ENCODE measurements at places on chromosomes 4 and X. TPM values are rescaled to one million over a fixed set of nuclear protein-coding genes. Genes with fewer than 3 reads are reported as not detected.
A peak's percentile ranks its signal among the peaks of the same experiment; 100 is the strongest.

Gene CSN1S1
- not detected for total RNA-seq

Gene SLC38A5
- 5.3 TPM for total RNA-seq

Gene GRK4
- 11.4 TPM for total RNA-seq

Gene NXF2B
- total RNA-seq: not detected

Gene SASH3
- 2.3 TPM for total RNA-seq

Gene ETDC
- total RNA-seq: not detected

Gene CXCL9
- total RNA-seq: 0.68 TPM

Gene MAGEA10
- total RNA-seq: not detected

Gene UNC5C
- total RNA-seq: 2.1 TPM

Gene CNKSR2
- 1.0 TPM for total RNA-seq

GRCh38 chr4:16158504-16158852, 67.8 kb downstream of the TAPT1 start:
- DNase-seq: no peak

DNA sequence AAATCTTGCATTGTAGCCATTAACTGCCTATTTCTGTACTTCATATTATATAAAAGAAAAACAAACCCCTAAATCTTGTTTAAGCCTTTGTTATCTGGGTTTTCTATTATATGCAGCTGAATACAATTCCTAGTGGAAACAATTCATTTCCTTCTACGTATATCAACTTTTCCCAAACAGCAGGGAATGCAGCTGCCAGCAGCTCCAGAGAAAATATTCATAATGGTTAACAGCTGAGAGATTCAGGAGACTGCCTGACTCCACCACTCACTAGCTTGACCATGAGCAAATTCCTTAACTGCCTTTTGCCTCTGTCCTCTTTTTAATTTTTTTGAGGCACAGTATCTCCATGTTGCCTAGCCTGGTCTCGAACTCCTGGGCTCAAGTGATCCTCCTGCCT, 146.2 kb downstream of the SPATA18 start:
- no peak for DNase-seq

GRCh38 chrX:13305108-13305507, 14.7 kb downstream of the ATXN3L start:
- no peak for DNase-seq

GRCh38 chrX:136251041-136251991, at the start of gene MAP7D3:
MAP7D3 (minus strand) TSS chrX:136251400; CDS start chrX:136251358, 42 bp downstream.
- DNase-seq: peak; percentile 71

DNA sequence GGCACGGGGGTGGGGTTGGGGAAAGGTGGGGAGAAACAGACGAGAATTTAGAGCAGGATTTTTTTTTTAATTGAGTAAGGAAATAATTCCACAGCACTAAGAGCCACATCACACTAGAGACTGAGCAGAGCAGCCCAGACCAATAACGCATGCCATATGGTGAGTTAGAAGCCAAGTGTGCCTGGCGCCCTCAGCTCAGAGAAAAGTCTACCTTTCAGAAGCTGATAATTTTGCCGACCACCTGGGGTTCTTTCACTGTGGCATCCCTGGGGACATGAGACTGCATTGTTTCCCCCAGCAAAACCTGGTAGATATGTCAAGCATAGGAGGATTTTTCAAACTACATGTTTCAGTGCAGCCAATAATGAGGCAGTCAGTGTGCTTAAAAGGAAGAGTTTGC, 516.8 kb downstream of the SMARCA1 start:
- no peak for DNase-seq

DNA sequence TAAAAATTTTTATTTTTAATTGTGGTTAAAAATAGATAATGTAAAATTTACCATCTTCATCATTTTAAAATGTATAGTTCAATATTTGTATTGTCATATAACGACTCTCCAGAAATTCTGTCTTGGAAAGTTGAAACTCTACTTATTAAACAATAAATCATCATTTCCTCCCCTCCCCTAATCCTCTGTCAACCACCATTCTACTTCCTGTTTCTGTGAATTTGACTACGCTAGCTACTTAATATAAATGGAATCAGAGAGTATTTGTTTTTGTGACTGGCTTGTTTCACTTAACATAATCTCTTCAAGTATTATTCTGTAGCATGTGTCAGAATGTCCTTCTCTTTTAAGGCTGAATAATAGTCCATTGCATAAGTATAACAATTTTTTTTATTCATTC, 729.0 kb upstream of the AADAT start:
- no peak for DNase-seq

DNA sequence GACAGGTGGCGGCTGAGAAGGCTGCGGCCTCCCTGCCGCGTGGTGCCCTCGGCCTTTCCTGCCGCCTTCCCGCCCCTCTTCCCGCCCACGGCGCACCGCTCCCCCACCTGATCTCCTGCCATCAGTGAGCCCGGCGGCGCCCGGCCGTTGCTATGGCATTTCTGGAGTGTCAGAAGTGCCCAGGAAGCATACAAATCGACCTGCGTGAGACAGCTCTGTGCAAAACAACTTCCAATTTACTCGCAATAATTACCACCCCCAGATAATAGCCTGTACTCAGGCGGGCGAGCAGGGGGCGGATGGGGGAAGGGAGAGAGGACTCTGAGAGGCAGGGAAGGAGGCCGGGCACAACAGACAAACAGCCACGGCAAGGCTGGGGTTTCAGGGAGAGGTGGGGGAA, 16.6 kb upstream of the ERCC6L start:
- DNase-seq: no peak

DNA sequence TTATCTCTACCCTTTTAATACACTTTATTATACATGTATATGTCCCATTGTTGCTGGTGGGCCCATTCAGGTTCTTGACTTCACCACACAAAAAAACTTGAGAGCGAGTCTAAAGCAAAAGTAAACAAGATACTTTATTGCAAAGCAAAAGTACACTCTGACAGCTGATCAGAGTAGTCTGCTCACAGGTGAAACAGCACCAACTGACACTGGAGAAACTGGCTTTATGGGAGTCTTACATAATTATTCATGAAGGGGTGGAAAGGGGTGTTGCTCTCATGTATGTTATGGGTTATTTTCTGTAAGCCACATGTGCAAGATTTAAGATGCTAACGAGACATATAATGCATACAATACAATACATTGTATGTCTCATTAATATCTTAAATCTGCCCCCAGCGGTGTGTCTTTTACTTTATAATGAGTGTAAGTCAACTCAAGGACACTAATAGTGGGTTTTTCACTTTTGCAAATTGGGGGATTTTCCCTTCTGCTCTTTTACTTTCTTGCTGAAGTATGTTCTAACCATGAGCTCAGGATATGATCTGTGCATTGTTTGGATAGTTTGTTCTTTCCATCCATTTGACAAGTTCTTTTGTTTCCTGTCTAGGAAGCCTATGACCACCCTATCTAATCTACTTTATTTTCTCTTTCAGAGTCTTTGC, 256.1 kb upstream of the ITM2A start:
- DNase-seq: no peak

DNA sequence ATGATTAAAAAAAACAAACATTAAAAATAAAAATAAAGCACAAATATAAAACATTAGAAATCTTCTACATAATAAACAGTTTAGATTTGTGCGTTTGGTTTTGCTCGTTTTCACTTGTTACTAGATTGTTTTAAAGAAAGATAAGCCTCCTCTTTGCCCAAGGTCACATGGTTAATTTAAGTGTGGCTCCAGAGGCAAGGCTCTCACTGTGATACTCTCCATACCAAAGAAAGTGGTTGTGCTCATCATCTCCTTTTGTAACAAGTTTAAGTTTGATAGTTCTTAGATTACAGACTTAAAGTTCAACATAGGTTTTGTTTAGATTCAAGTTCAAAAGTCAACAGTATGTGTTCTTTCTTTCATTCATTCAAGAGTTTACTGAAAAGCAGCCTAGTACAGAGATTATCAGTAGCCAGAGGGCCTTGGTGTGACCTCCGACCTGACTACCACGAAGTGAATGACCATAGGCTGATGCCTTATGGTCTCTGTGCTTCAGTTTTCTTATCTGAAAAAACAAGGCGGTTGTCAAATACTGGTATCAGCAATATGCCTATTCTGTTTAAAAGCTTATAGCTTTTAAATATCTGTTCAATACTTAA, 133.2 kb downstream of the ZAR1 start:
- DNase-seq: no peak

- DNase-seq: no peak
Measured at GRCh38 chr4:76998251-76998901, 48.8 kb downstream of the SEPTIN11 start.

GRCh38 chr4:121736735-121737351, 28.1 kb downstream of the SMIM43 start:
- no peak for DNase-seq

DNA sequence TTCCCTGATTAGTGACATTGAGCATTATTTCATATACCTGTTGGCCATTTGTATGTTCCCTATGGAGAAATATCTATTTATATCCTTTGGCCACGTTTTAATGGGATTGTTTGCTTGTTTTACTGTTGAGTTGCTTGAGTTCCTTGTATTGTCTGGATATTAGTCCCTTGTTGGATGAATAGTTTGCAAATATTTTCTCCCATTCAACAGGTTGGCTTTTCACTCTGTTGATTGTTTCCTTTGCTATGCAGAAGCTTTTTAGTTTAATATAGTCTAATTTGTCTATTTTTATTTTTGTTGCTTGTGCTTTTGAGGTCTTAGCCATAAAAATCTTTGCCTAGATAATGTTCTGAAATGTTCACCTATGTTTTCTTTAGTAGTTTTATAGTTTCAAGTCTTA, 60.2 kb upstream of the HUWE1 start:
- no peak for DNase-seq

GRCh38 chrX:24243188-24243587, 70.7 kb downstream of the SUPT20HL2 start:
- no peak for DNase-seq

DNA sequence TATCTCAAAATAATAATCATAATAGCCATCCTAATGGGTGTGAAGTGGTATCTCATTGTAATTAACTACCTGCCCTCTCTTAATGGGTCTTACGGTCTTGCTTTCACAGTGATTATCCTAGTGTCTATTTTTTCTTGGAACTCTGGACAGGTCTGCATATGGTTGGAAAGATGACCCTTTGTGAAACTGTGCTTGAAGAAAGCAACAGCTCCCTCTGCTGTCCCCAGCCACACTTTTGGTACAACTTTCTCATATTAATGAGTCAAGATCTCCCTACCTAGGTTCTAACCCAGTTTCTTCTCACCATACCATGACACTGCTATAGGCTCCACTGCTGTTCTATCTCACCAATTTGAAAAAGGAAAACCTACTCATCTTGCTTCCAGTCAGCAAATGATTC, 2.4 kb downstream of the TFDP3 start:
- no peak for DNase-seq

- DNase-seq: no peak
Measured at GRCh38 chrX:79231662-79232061, 87.2 kb downstream of the GPR174 start.

DNA sequence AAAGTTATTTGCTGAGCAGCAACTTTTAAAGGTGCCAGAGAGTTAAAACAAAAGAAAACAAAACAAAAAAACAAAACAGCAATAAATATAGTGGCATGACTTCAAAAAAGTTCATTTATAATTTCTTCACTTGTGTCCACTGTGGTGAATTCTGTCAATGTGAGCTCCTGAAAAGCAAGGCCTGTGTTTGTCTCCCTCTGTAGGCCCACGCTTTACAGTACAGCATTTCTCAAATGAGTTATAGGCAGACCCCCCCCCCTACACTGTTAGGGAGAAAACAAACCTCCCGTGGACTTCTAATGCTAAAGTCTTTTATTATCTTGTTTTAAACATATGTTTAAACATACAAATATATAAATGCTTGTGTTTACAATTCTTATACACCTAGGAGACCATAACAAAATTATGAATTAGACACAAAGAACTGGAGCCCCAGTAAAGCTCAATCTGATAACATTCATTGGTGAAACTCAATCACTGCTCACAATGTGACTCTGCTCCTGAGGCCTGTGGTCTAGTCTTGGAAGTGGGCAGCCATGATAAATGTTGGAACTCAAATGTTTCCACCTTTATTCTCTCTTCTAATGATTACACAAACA, 47.0 kb upstream of the SCOC start:
- peak; percentile 28 for DNase-seq

DNA sequence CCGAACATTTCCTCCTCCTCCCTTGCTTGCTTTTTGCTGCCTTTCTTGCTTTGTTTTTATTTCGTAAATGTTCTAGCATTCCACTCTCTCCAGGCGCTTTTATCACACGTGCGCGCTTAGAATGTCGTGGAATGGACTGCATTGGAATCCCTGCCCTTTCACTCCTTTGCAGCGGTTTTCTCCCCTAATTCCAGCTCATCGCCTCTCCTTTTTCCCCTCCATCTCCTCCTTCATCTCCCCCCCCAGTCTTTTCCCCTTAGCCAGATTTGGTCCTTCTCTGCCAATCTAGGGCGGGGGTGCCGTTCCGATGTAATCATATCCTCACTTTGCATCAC, 579 bp downstream of the OGT start:
- no peak for DNase-seq

DNA sequence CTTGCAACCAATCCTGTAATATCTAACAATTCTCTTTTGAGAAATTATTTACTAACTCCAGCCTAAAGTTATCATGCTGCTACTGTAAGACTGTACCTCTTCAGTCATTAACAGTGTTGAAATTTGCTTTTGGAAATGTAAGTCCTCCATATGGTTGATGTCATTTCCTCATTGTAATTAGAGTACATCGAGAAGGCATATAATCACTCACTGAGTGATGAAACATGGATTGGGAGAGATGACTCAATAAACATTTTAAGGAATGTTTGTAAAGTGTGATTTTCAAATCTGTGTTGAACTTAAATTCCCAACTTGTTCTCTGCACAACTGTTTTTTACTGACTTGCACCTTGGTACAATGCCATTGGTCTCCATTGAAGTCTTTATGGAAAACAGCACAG, 61.2 kb downstream of the HMGB2 start:
- no peak for DNase-seq

GRCh38 chr4:6278801-6279197, 9.1 kb downstream of the WFS1 start:
- DNase-seq: peak; percentile 54

GRCh38 chrX:51336584-51336983, 4.0 kb downstream of the NUDT10 start:
- DNase-seq: peak; percentile 7

GRCh38 chr4:88757776-88758175, 60.1 kb upstream of the NAP1L5 start:
- DNase-seq: no peak

GRCh38 chr4:169225058-169225751, 45.6 kb downstream of the SH3RF1 start:
- no peak for DNase-seq

- DNase-seq: no peak
Measured at GRCh38 chr4:173991814-173992213, 291.7 kb downstream of the FBXO8 start.

DNA sequence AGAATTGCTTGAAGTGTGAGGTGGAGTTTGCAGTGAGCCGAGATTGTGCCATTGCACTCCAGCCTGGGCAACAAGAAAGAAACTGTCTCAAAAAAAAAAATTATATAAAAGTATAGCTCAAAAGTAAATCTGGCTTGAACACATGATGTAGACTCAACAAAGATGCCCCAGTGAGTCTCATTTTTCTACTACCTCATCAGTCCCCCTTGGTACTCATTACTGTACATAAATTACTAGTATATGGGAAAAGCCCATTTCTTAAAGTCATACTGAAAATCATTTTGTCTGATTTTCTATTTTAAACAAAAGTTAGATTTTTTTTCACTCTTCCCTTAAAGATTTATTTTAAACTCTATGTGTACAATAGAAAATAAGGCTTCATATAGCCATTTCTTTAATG, 39.2 kb downstream of the FAM241A start:
- DNase-seq: no peak

- DNase-seq: no peak
Measured at GRCh38 chrX:49233887-49234555, 881 bp upstream of the CACNA1F start.
